ENCODE measurements at places on chromosomes 13 and 19. TPM values are rescaled to one million over a fixed set of nuclear protein-coding genes. Genes with fewer than 3 reads are reported as not detected.

KCTD15 gene
- 5.5 TPM for total RNA-seq

ICAM5 gene
- total RNA-seq, result 38.4 TPM

ZNF230 gene
- 2.1 TPM for total RNA-seq

EBI3 gene
- total RNA-seq, result 0.27 TPM

TEX26 gene
- not detected for total RNA-seq

KMT5C gene
- total RNA-seq, result 5.8 TPM

PGLYRP1 gene
- not detected for total RNA-seq

KLC3 gene
- not detected for total RNA-seq

DNA sequence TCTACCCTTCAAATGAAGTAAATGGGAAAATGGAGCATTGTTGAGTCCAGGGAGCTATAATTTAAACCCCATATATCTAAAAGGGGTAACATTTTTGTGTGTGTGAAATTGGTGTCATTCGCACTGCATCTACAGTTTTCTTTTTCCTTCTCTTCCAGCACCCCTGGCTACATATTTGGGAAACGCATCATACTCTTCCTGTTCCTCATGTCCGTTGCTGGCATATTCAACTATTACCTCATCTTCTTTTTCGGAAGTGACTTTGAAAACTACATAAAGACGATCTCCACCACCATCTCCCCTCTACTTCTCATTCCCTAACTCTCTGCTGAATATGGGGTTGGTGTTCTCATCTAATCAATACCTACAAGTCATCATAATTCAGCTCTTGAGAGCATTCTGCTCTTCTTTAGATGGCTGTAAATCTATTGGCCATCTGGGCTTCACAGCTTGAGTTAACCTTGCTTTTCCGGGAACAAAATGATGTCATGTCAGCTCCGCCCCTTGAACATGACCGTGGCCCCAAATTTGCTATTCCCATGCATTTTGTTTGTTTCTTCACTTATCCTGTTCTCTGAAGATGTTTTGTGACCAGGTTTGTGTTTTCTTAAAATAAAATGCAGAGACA is 28.6 kb downstream of the ALOX5AP start:
- no peak for DNase-seq
- peaks cover 4% of the 10 kb centered on the region for H3K27me3 ChIP-seq
- no peak overlapping the region for H3K27ac ChIP-seq
- H3K4me3 ChIP-seq, result no peak overlapping the region

DNA sequence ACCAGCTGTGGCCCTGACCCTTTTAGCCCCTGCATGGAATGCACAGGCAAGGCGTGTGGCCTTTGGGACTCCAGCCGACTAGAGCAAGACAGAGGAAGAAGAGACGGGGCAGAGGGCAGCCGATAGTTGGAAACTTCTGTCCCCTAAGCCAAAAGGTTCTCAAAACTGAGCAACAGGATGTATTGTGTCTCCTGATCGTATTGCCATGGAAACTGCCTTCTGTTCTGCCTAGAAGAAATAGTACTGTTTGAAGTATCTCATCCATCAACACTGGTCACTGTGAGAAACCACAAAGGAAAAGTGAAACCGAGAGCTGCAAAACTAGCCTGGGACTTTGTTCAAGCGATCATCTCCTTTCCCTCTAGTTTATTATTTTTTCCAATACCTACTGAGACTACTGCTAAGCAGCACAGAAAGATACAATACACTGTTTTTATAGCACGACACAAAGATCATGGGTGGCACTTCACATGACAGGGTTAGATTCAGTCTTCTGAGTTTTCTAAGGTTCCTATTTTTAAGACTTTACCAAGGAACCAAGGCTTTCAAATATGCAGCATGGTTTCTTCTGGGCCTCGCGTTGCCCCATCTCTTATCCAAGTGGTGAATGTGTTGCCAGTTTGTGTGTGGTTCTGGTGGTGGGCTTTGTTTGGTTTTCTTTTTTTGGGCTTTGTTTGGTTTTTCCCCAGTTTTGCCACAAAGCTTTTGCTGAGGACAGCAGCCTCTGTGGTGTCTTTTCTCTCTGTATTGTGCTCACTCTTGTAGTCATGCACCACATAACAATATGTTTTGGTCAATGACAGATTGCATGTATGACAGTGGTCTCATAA is 49.3 kb upstream of the GPR183 start:
- DNase-seq, result no peak
- peaks cover 8% of the 10 kb centered on the region for H3K27me3 ChIP-seq
- H3K4me3 ChIP-seq, result peak overlapping the region; percentile 62
- peak overlapping the region; percentile 92 for H3K27ac ChIP-seq
- H3K36me3 ChIP-seq, result peaks cover 54% of the 10 kb centered on the region

DNA sequence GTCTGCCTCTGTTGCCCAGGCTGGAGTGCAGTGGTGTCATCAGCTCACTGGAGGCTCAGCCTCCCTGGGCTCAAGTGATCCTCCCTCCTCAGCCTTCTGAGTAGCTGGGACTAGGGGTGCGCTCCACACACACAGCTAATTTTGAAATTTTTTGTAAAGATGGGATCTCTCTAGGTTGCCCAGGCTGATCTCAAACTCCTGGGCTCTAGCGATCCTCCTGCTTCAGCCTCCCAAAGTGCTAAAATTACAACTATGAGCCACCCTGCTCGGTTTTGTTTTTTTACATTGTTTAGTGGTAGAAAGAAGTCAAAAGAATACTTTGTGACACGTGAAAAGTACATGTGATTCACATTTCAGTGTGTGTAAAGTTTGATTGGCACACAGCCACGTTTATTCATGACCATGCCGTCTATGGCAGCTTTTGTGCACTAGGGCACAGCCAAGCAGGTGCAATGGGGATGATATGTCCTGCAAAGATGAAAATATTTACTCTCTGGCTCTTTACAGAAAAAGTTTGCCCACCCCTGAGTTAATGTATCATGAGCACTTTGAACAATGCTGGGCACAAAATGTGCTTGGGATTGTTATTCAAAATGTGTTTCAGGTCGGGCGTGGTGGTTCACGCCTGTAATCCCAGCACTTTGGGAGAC is 16.2 kb upstream of the NFIC start:
- no peaks in the 10 kb centered on the region for H3K27me3 ChIP-seq
- peaks cover 13% of the 10 kb centered on the region for H3K4me1 ChIP-seq
- H3K36me3 ChIP-seq, result no peaks in the 10 kb centered on the region
- DNase-seq, result no peak
- no peak overlapping the region for H3K4me3 ChIP-seq
- no peak overlapping the region for H3K27ac ChIP-seq

DNA sequence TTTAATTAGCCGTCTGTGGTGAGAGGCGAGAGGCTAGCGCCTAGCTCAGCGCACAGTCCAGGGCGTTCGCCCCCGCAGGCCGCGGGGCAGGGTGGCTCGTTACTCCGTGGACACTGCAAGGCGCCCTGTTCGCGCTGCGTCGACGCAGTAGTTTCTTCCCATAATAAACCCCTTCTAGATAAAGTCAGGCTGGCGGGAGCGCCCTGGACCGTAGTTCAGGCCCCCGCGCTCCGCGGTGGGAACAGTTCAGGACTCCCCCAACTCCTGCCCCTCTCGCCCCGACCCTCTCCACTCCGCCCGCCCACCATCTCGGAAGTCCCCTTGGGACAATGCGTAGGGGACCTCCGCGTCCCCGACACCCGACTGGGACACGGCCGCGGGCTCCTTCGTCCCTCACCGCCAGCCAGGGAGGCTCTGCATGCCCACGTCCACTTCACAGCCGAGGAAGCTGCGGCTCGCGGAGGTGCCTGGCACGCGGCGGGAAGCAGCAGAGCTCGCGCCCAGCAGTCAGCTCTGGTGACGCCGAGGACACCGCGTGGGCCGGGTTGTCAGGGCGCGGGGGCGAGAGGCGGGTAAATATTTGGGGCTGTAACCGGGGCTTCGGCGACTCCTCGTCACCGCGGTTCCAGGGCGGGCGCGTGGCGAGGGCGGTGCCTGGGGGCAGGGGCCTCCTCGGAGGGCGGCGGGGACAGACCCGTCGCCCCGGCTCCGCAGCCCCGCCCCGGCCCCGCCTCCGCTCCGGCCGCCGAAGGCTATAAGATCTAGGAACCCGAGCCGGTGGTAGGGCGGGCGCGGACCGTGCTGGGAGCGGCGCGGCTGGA is at the start of gene RGCC:
RGCC (plus strand) TSS at position 783 of the 821 bp plus-strand sequence. CDS start 158 bp downstream, outside the sequence.
- H3K36me3 ChIP-seq, result no peaks in the 10 kb centered on the region
- DNase-seq, result peak; percentile 39
- H3K4me3 ChIP-seq, result peak within 1 kb of the TSS; percentile 61
- peak within 1 kb of the TSS; percentile 31 for H3K27ac ChIP-seq
- H3K4me1 ChIP-seq, result no peaks in the 10 kb centered on the region
- H3K27me3 ChIP-seq, result peaks cover 29% of the 10 kb centered on the region

GRCh38 chr19:7885818-7886217 is 2.5 kb upstream of the LRRC8E start:
- H3K36me3 ChIP-seq, result no peaks in the 10 kb centered on the region
- no peak for DNase-seq
- no peak overlapping the region for H3K4me3 ChIP-seq

GRCh38 chr13:33186861-33187291 is 98.7 kb downstream of the STARD13 start:
- no peaks in the 10 kb centered on the region for H3K27me3 ChIP-seq
- peak overlapping the region; percentile 2 for H3K4me3 ChIP-seq
- DNase-seq, result no peak
- H3K27ac ChIP-seq, result peak overlapping the region; percentile 76

DNA sequence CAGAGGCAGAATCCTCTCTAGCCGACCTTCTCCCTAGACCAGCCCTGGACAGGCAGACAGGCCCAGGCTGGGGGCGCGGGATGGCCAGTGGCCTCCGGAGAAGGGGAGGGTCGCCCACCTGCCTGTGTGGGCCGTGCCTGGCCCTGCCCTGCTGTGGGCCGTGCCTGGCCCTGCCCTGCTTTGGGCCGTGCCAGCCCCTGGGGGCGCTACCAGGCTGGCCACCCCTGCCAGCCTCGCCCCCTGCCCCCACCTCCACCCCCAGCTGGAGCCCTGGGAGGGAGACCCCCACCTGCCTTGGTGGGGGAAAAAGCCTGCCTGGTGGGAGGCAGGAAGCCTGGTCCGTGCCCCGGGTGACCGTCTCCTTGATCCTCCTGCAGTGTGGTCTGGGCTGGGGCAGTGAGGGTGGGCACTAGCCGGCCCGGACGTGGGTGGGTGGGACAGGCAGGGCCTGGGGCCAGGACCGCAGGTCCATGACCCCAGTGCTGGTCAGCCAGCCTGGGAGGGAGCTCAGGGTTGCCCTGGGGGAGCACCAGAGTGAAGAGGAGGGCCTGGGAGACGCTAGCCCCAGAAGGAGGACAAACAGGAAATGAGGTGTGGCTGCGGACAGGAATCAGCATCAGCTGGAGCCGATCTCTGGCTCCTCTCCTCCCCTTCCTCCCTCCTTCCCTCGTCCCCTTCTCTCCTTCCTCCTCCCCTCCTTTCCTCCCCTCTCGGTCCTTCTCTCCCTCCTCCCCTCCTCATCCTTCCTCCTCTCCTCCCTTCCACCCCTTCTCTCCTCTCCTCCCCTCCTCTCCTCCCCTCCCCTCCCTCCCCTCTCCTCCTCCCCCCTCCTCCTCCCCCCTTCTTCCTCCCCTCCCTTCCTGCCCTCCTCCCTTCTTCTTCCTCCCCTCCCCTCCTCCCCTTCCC is 5.1 kb upstream of the MKNK2 start:
- H3K4me3 ChIP-seq, result peak overlapping the region; percentile 78
- peaks cover 2% of the 10 kb centered on the region for H3K27me3 ChIP-seq
- H3K4me1 ChIP-seq, result peaks cover 27% of the 10 kb centered on the region
- DNase-seq, result peak; percentile 43
- no peaks in the 10 kb centered on the region for H3K36me3 ChIP-seq

DNA sequence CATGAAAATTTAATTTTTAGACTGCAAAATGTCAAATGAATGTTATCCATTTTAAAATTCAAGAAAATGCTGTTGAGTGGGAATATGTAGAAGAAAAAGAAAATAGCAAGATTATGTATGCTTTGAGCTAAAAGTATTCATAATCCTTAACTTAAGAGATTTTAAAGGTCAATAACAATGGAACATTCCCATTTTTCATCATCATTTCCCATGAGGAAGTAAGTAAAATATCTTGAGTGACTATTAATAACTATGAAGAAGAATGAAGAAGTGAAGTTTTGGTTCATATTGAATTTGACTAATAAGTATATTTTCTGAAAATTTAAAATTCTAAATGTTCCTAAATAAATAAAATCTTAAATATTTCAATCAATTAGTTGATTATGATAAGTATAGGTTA is 273.4 kb downstream of the DACH1 start:
- no peaks in the 10 kb centered on the region for H3K27me3 ChIP-seq
- no peak overlapping the region for H3K4me3 ChIP-seq
- DNase-seq, result no peak

DNA sequence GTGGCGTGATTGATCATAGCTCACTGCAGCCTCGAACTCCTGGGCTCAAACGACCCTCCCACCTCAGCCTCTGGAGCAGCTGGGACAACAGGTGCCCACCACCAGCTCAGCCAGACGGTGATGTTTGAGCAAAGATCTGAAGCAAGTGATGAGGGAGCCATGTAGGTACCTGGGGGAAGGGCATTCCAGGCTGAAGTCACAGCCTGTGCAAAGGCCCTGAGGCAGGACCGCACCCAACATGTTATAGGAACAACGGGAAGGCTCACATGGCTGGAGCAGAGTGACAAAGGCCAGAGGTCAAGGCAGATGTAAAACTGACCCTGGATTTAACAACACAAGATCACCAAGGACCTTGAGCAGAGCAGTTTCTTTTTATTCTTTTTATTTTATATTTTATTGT is 14.8 kb downstream of the FEM1A start:
- H3K4me3 ChIP-seq, result no peak overlapping the region
- H3K27ac ChIP-seq, result no peak overlapping the region
- no peak for DNase-seq
- H3K4me1 ChIP-seq, result peaks cover 9% of the 10 kb centered on the region
- H3K36me3 ChIP-seq, result no peaks in the 10 kb centered on the region

DNA sequence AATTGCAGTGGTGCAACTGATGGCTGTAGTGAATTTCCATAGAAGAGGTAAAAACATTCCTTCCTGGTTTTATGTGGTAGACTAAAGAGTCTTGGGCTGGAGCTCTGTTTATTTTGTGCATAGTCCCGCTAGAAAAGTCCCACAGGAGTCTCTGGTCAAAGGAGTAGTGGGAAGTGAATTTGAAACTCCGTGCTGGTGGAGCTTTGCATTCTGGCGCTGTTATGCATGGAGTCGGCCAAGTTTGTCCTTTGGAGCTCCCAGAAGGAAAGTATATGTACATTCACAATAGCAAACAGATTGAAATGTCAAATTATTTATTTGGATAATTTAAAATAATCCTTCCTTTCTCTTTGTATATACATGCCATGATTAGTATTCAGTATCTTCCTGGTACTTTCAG is 296.5 kb downstream of the LMO7 start:
- DNase-seq, result no peak
- H3K4me1 ChIP-seq, result peaks cover 14% of the 10 kb centered on the region
- H3K36me3 ChIP-seq, result no peaks in the 10 kb centered on the region
- H3K4me3 ChIP-seq, result no peak overlapping the region

- no peak overlapping the region for H3K4me3 ChIP-seq
- no peaks in the 10 kb centered on the region for H3K4me1 ChIP-seq
- no peak for DNase-seq
- no peaks in the 10 kb centered on the region for H3K27me3 ChIP-seq
- no peaks in the 10 kb centered on the region for H3K36me3 ChIP-seq
These were observed 488.3 kb downstream of the FOXO1 start for GRCh38 chr13:40178130-40178529.

- peaks cover 9% of the 10 kb centered on the region for H3K27me3 ChIP-seq
- no peak for DNase-seq
- 0 out of 2 replicates have a peak, but pooled peaks cover 5% of the 10 kb centered on the region for H3K36me3 ChIP-seq
- no peak overlapping the region for H3K27ac ChIP-seq
- H3K4me1 ChIP-seq, result peaks cover 26% of the 10 kb centered on the region
- H3K4me3 ChIP-seq, result no peak overlapping the region
These were observed 5.3 kb upstream of the HCN2 start for GRCh38 chr19:584240-585001.

GRCh38 chr13:19818223-19818842 is 35.6 kb upstream of the PSPC1 start:
- H3K27ac ChIP-seq, result no peak overlapping the region
- peaks cover 15% of the 10 kb centered on the region for H3K4me1 ChIP-seq
- no peak for DNase-seq
- H3K4me3 ChIP-seq, result no peak overlapping the region
